ENCODE measurements at places on chromosomes 3 and 15. TPM values are rescaled to one million over a fixed set of nuclear protein-coding genes. Genes with fewer than 3 reads are reported as not detected.

SPINK8 gene
- not detected for total RNA-seq

RBMS3 gene
- total RNA-seq, result 0.43 TPM

IL1RAP gene
- 5.0 TPM for total RNA-seq

PLAAT1 gene
- not detected for total RNA-seq

IMPG2 gene
- total RNA-seq, result not detected

ALDH1A2 gene
- total RNA-seq, result not detected

FBXL22 gene
- total RNA-seq, result 0.18 TPM

FBXW12 gene
- not detected for total RNA-seq

SLC12A8 gene
- 1.0 TPM for total RNA-seq

CYP1A2 gene
- not detected for total RNA-seq

SPSB4 gene
- total RNA-seq, result 0.09 TPM

CTXND1 gene
- total RNA-seq, result 0.01 TPM

FILIP1L gene
- total RNA-seq, result 0.03 TPM

PPM1L gene
- total RNA-seq, result 0.50 TPM

CCDC54 gene
- not detected for total RNA-seq

LNP1 gene
- 0.77 TPM for total RNA-seq

SSR3 gene
- 150 TPM for total RNA-seq

LRRC57 gene
- total RNA-seq, result 12.6 TPM

SNRPA1 gene
- total RNA-seq, result 116 TPM

MAP3K13 gene
- 17.6 TPM for total RNA-seq

OR5K2 gene
- not detected for total RNA-seq

TMC3 gene
- not detected for total RNA-seq

NANOGP8 gene
- total RNA-seq, result not detected

HRG gene
- total RNA-seq, result not detected

HTR3E gene
- total RNA-seq, result not detected

HIGD2B gene
- total RNA-seq, result not detected

GUCA1C gene
- total RNA-seq, result not detected

MRAS gene
- 10.5 TPM for total RNA-seq

MOBP gene
- total RNA-seq, result 0.06 TPM

ZNF385D gene
- 0.05 TPM for total RNA-seq

OXNAD1 gene
- 7.5 TPM for total RNA-seq

CSTA gene
- 1.1 TPM for total RNA-seq

Data from A549 treated with CORT108297 at 1 μM for 4 hours (cell line).